ENCODE measurements at places on chromosomes 3 and 15. TPM values are rescaled to one million over a fixed set of nuclear protein-coding genes. Genes with fewer than 3 reads are reported as not detected.

DNA sequence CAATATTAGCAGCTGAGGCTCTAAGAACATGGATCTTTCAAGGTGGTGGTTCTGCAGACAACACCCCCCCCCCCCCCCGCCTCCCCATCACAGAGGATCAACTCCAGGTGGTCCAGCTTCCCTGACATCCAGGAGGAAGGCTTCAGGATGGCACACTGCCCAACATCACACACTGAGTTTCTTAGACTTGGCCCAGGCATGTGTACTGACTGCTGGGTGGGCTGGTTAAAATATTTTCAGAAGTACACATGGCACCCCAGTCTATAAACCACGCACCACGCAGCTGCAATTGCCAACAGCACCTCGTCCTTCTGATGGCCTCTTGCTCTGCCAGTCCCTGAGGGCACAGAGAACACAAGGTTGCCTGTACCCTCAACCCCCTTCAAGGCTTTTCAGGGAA lies 22.1 kb downstream of the SRPRB start:
- no peak for DNase-seq

DNA sequence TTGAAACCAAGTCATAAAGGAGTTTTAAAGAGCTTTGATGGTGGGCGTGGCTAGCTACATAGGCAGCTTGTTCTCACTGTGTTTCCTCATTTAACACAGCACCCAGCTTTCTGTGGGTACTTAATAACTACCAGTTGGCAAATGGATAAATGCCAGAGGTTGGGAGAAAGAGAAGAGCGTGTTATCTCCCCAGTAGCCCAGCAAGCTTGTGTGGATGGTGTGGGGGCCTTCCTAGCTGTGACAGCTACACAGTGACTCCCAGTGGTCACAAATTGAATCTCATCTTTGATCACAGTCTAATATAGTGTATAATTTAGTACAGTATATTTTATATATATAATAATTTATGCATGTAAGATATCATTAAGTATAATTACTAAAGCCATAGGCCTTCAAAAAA lies 984.1 kb downstream of the EPHA3 start:
- DNase-seq = no peak

DNA sequence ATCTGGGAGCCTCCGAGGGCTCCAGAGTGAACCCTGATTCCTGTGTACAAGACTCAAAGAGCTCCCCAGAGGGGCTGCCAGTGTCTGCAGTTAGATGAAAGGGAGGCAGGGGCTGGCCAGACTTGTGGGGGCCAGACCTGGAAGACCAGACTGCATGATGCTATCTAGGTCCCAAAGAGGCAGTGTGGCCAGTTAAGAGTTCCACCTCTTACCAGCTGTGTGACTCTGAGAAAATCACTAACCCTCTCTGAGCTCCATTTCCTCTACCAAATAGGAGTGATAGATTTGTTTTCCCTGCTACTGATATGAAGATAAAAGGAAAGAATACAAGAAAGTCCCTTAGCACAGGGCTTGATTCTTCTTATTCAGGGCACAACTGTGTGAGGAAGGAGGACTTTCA lies 29.0 kb downstream of the ACSBG1 start:
- DNase-seq = no peak

- no peak for DNase-seq
Observed at GRCh38 chr15:29770796-29771195, 51.5 kb downstream of the TJP1 start.

DNA sequence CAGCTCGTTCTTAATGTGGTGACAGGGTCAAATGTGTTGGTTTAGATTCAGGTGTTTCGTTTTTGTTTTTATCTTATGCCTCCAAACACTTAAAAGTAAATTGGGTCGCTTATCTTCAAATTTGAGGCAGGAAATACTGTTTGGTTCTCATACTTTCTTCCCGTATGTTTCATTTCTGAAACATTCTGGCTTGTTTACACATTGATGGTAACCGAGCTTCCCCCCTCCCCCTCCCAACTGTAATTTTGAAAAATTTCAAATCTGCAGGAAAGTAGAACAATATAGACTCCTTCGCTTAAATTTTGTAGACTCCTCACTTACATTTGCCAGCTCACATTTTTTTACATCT lies 64.9 kb downstream of the CMTM8 start:
- DNase-seq = no peak

DNA sequence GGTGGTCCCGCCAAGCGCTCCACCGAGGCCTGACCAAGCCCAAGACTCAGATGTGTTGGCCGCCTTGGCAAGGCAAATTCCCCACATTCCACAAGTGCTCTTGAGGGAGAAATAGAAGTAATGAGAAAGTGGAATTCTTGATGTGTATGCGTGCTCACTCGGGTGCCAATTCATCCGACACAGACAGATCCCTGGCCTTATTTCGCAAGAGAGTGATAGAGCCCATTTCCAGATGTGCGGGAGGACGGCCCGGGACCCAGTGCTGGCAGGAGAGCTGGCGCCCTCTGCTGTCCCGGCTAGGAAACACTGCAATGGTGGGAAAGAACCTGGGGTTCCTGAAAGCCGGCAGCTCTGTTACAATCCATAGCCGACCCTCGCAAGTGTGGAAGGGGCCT lies 76.0 kb downstream of the HMG20A start:
- DNase-seq = peak; percentile 64

DNA sequence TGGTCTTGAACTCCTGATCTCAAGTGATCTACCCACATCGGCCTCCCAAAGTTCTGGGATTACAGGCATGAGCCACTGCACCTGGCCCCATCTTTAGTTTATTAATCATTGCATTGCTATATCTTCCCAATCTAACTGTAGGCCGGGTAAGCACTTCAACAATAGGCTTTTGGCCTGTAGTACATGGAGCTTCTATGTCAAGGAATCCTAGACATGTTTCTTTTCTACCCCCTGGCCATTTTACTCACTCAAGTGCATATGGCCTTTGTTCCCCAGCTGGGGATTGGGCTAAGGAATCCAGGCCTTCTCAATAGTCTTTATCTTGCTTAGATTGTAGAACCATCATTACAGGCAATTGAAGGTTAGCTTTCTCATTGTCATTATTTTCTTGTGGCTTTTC lies 122.3 kb upstream of the MBNL1 start:
- no peak for DNase-seq

DNA sequence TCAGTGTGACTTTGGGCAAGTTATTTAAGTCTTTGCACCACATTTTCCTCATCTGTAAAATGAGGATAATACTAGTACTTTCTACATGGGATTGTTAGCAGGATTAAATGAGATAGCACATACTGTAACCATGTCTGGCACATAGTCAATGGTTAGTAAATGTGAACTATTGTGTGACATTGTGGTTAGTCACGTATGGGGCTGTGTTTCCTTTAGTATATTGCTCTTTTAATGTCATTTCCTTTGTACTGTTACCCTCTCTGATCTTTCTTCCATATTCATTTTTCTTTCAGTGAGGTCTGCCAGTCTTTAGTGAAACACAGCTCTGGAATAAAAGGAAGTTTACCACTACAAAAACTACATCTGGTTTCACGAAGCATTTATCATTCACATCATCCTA lies 21.4 kb downstream of the OPA1 start:
- DNase-seq = peak; percentile 33

- DNase-seq = no peak
Observed at GRCh38 chr3:149618151-149619123, 39.4 kb downstream of the WWTR1 start.

DNA sequence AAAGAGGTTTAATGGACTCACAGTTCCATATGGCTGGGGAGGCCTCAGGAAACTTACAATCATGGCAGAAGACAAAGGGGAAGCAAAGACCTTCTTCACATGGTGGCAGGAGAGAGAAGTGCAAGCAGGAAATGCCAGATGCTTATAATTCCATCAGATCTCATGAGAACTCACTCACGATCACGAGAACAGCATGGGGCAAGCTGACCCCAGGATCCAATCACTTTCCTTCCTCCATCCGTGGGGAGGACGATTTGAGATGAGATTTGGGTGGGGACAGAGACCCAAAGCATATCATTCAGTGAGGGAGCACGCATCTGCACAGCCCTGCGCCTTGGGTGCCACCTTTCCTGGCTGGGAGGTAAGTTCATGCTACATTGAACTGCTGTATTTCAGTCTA lies 234.1 kb upstream of the ATP10A start:
- DNase-seq = no peak

DNA sequence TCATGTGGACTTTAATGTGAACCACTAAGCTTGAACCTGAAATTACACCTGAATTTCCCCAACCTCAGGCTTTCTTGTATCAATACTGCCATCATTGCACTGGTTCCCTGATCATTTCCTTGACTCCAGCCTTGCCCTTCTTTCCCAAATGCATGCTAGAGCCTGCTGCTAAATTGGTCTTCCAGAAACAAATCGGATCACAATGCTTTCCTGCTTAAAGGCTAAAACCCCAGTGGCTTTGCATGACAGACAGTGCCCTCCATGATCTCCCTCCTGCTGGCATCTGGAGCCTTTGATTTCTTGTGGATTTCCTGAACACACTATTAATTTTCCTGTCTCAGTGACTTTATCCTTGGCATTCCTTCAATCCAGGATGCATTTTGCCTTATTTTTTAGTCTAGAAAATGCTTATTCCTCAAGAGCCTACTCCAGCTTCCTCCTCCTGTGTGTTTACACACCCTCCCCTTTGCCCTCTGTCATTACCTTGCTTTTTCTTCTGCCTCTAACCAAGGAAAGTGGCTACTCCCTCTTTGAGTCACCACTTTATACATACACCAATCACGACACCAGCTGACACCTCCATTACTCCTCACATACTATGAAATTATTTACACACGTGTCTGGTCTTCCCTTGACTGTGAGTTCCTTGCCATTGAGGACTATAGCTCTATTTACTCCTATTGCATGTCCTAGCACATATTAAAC lies 214.6 kb downstream of the KCNAB1 start:
- DNase-seq = no peak

GRCh38 chr3:194574639-194575483 lies 58.4 kb downstream of the TMEM44 start:
- DNase-seq = no peak

DNA sequence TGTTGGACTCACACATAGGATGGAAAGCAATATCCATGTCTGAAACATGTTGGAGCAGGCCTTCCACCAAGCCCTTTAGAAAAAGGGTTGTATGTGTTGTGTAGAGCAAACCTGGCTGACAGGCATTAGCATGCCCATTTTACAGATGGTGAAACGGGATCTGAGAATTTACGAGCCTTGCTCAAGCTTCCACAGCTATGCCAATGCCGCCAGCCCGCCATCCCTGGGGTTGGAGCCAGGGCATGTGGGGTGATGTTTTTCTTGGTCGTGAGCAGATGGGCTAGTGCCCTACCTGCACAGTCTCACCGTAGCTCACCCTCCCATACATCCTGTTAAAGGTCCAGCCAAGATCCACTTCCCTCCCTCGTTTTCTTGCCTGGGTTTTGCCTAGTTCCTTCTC lies 97.5 kb upstream of the TLE3 start:
- DNase-seq = no peak

Gene ISLR2
- polyA plus RNA-seq = not detected

GRCh38 chr15:33584797-33585196 lies 274.0 kb downstream of the RYR3 start:
- no peak for DNase-seq

Gene CYP1A2
- polyA plus RNA-seq = not detected

GRCh38 chr15:42723068-42723467 lies 13.9 kb downstream of the CDAN1 start:
- DNase-seq = no peak

Gene FGF12
- not detected for polyA plus RNA-seq

DNA sequence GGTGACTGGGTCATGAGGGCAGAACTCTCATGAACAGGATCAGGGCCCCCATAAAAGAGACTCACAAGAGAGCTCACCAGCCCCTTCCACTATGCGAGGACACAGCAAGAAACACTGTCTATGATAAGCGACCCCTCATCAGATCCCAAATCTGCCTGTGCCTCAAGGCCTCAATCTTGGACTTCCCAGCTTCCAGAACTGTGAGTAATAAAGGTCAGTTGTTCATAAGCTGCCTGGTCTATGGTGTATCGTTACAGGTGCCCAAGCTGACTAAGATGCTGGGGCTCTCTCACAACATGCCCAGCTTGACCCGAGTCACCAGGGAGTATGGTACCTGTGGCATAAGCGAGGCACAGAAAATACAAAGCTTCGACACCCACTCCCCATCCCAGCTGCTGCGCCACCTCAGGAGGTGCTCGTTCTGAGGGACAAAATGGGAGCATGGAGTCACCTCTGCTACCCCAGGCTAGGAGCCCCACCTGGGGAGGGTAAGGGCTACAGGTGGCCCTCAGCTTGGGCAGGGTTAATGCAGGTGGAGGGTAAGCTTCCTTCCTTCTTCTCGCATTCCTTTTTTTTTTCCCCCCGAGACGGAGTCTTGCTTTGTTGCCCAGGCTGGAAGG lies 234.1 kb downstream of the ADAMTS17 start:
- DNase-seq = no peak

DNA sequence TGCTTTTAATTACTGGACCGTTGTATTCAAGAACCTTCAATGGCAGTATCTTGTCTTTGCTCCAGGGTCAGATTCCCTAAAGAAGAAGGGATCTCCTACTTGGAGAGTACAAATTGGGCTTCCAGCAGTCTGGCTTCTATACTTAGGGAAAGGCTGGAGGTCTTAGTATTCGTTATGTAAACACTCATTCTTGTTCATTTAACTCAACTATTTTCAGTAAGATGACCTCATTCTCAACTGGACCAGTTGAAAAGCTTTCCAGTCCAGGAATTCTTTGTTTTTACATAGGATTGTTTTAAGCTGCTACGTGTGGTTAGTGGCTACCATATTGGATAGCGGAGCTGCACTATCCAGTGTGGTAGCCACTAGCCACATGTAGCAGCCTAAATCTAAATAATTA lies 4.6 kb downstream of the SENP5 start:
- no peak for DNase-seq

DNA sequence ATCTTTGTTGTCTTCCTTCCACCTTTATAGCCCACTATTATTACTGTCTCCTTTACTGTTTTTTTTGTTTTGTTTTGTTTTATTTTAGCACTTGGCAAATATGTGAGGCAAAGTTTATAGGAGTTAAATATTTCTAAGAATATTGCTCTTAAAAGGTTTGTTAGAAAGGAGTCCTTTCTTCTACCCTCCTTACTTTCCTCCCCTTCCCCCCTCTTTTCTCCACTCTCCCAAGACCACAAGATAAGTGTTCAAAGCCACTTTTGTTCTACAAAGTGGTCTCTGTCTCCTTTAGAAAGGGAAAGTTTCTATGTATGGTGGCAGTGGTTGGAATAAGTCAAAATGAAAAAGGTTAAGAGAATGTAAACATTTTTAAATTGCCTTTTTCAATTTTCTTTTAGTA lies 130.7 kb upstream of the TSC22D2 start:
- DNase-seq = no peak

DNA sequence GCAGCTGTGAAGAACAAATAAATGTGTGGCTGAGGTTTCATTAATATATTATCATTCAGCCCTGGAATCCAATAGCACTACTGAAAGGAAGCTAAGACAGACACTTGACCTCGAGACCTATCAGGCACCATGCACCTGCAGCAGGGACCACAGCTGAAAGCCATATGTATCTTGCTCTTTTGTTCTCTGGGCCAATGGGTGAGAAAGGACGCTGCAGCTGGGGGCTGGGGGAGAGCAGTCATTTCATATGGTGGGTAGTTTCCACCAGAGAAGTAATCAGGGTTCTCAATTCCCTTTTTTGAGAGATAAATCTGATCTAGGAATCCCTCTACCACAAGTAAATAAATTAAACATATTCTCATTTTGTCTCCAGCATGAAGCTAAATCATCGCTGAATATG lies 225.6 kb upstream of the STRIT1 start:
- DNase-seq = no peak

Gene CAMK1
- polyA plus RNA-seq = 19.2 TPM

Gene SYNPR
- polyA plus RNA-seq = not detected

GRCh38 chr15:57003418-57003817 lies 85.0 kb downstream of the TCF12 start:
- DNase-seq = no peak

GRCh38 chr15:98802187-98802586 lies 153.8 kb downstream of the IGF1R start:
- no peak for DNase-seq

Gene SOX2
- not detected for polyA plus RNA-seq

All from immature natural killer cell (primary cell).